ENCODE measurements at places on chromosomes 16 and 17. TPM values are rescaled to one million over a fixed set of nuclear protein-coding genes. Genes with fewer than 3 reads are reported as not detected.

CDH1 gene
- 0.48 TPM for total RNA-seq

G6PC3 gene
- 106 TPM for total RNA-seq

GRCh38 chr17:70184770-70185169 is 15.4 kb downstream of the KCNJ2 start:
- H3K4me1 ChIP-seq, result peaks cover 10% of the 10 kb centered on the region
- no peak overlapping the region for H3K27ac ChIP-seq
- H3K36me3 ChIP-seq, result no peaks in the 10 kb centered on the region
- DNase-seq, result peak; percentile 41
- H3K27me3 ChIP-seq, result peaks cover 2% of the 10 kb centered on the region
- H3K4me3 ChIP-seq, result no peak overlapping the region

- no peak overlapping the region for H3K4me3 ChIP-seq
- peaks cover 12% of the 10 kb centered on the region for H3K4me1 ChIP-seq
- H3K36me3 ChIP-seq, result peaks cover 21% of the 10 kb centered on the region
- peak overlapping the region; percentile 13 for H3K27ac ChIP-seq
- no peaks in the 10 kb centered on the region for H3K27me3 ChIP-seq
- peak; percentile 62 for DNase-seq
These were observed 60.0 kb upstream of the CHMP6 start for GRCh38 chr17:80931421-80932265.

DNA sequence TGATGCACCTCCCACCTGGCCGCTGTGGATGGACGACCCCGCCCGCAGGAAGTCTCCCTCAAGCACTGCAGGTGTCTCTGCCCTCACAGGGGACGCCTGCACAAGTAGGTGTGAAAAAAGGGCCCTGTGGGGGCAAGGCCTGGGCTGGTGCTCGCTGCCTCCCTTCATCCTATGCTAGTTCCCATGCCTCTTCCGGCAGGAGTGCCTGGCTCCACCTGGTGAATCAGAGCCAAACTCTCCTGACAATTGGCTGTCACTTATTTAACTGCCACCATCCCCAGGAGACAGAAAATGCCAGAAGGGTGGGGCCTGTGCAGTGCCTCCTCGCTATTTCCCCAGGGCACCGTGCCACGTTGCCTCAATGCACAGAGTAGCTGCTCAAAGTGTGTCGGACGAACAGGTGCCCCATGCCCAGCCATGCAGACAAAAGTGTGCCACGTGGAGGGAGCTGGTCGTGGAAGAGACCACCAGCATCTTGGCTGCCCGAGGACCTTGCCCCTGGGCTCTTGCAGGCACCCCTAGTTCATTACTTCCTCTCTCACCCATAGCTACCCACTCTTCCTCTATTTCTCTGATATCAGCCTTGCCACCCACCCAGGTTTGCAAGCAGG is 170.7 kb downstream of the SEC14L1 start:
- H3K27ac ChIP-seq, result no peak overlapping the region
- H3K4me1 ChIP-seq, result peaks cover 52% of the 10 kb centered on the region
- DNase-seq, result no peak
- H3K4me3 ChIP-seq, result no peak overlapping the region
- peaks cover 4% of the 10 kb centered on the region for H3K27me3 ChIP-seq

DNA sequence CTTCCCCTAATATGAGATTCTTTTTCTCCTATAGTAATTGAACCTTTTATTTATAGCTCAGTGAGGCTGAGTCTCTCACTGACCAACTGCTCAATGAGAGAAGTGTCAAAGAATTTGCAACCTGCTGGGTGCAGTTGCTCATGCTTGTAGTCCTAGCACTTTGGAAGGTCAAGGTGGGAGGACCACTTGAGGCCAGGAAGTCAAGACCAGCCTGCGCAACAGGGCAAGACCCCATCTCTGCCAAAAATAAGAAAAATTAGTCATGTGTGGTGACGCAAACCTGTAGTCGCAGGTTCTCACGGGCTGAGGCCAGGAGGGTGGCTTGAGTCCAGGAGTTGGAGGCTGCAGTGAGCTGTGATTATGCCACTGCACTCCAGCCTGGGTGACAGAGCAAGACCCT is 30.9 kb upstream of the CRYBA1 start:
- no peak overlapping the region for H3K4me3 ChIP-seq
- H3K4me1 ChIP-seq, result peaks cover 46% of the 10 kb centered on the region
- no peaks in the 10 kb centered on the region for H3K36me3 ChIP-seq
- no peak overlapping the region for H3K27ac ChIP-seq
- DNase-seq, result no peak
- peaks cover 4% of the 10 kb centered on the region for H3K27me3 ChIP-seq

DNA sequence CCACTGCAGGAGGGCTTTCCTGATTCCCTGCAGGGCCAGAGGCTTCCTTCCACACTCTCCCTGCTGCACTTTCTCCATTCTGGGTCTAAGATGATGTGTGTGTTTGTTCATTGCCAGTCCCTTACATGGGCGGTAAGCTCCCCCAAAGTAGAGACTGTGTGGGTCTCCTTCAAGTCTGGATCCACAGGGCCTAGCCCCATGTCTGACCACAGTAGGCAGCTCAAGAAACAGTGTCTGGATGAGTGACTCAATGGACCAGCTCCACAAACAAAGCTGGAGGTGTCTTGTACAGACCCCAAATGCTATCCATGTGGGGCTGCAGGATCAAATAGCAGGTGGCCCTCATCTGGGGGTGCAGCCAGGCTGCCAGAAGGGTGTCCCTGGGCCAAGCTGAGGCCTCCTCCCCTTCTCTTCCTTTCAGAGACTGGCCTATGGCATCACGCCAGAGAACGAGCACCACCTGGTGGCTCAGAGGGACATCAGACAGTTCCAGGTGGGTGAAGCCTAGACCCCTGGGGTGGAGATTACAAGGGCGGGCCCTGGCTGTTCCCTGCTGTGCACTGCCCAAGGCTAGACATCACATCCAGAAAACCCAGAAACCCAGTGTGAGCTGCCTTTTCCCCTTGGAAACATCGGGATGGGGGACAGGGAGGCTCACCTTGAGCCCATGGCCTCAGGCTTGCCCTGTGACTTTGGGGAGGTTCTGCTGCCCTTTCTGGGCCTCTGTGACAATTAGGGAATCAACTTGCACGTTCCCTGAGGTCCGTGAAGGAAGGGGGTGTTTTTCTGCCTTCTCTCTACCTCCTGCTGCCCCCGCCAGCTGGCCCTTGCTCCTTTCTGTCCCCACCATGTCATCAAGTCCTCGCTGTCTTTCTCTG is 45.9 kb downstream of the SLC6A2 start:
- peaks cover 8% of the 10 kb centered on the region for H3K27me3 ChIP-seq
- H3K27ac ChIP-seq, result no peak overlapping the region
- peaks cover 10% of the 10 kb centered on the region for H3K4me1 ChIP-seq
- H3K4me3 ChIP-seq, result no peak overlapping the region

DNA sequence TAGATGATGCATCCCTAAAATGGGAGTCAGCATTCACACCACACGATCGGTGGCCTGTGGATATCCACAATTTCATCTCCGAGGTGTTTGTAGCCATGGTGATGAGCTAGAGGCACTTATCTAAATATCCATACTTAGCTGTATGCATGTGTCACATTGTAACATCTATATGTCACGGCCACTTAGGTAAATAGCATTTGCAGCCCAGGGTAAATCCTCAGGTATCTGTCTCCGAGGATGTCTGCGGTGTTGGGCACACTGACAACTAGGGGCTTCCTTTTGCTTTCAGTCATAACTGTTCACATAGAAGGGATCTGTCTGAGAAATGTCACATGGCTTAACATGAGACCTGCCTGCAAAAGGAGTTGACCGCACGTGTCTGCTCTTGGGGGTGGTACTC is 455.2 kb upstream of the ZFHX3 start:
- no peaks in the 10 kb centered on the region for H3K36me3 ChIP-seq
- no peaks in the 10 kb centered on the region for H3K4me1 ChIP-seq
- no peak overlapping the region for H3K27ac ChIP-seq
- peaks cover 4% of the 10 kb centered on the region for H3K27me3 ChIP-seq

DNA sequence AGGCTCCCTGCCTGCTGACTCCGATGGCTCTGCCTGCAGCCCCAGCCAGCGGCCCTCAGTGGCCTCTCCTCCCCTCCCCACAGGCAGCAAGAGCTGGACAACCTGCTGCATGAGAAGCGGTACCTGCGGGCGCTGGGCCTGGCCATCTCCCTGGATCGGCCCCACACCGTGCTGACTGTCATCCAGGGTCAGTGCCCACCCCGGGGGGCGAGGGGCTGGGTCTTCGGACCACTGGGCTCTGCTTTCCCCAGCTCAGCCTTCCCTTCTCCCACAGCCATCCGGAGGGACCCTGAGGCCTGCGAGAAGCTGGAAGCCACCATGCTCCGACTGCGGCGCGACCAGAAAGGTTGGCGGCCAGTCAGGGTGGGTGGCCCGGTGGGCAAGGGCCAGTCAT is 3.4 kb downstream of the NOXO1 start:
- peaks cover 4% of the 10 kb centered on the region for H3K4me1 ChIP-seq
- H3K4me3 ChIP-seq, result no peak overlapping the region
- peaks cover 8% of the 10 kb centered on the region for H3K27me3 ChIP-seq
- H3K36me3 ChIP-seq, result no peaks in the 10 kb centered on the region
- H3K27ac ChIP-seq, result no peak overlapping the region

DNA sequence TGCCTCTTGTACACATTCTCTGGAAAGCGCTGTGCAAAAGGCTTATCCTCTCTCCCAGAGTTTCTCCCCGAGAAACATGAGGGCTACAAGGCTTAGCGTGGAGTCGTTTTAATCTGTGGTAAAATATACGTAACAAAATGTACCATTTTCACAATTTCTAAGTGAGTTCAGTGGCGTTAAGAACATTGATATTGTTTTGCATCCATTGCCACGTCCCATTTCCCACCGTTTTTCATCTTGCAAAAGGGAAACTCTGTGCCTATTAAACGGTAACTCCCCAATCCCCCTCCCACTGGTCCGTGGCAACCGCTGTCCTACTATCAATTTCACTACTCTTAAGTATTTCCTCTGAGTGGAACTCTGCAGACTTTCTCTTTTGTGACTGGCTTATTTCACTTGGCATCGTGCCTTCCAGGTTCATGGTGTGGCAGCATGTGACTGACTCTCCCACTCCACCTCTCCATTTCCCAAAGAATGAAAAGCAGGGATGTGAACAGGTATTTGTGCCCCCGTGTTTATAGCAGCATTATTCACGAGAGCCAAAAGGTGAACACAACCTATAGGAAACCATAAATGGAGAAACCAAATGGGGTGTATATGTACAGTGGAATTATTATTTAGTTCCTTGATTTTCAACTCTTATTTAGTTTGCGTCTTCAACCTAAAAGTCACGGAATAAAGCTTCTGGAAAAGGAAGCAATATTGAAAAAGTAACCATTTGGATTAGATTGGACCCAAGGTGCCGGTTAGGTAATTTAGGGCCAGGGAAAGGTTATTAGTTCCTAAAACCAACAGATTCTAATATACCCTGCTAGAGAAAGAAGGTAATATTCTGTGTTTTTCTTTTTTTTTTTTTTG is 1.1 kb upstream of the USP32 start:
- H3K27ac ChIP-seq, result peak overlapping the region; percentile 99
- no peaks in the 10 kb centered on the region for H3K36me3 ChIP-seq
- no peaks in the 10 kb centered on the region for H3K27me3 ChIP-seq
- DNase-seq, result peak; percentile 18
- H3K4me3 ChIP-seq, result peak overlapping the region; percentile 91
- H3K4me1 ChIP-seq, result peaks cover 29% of the 10 kb centered on the region

- DNase-seq, result no peak
- H3K4me1 ChIP-seq, result peaks cover 48% of the 10 kb centered on the region
- peak within 1 kb of the TSS; percentile 30 for H3K27ac ChIP-seq
- H3K4me3 ChIP-seq, result peak within 1 kb of the TSS; percentile 22
- H3K27me3 ChIP-seq, result peaks cover 35% of the 10 kb centered on the region
- peaks cover 8% of the 10 kb centered on the region for H3K36me3 ChIP-seq
These were observed at the start of gene LASP1NB for GRCh38 chr17:38925263-38925995. Gene LASP1NB, plus strand, starts transcription at chr17:38925614.

DNA sequence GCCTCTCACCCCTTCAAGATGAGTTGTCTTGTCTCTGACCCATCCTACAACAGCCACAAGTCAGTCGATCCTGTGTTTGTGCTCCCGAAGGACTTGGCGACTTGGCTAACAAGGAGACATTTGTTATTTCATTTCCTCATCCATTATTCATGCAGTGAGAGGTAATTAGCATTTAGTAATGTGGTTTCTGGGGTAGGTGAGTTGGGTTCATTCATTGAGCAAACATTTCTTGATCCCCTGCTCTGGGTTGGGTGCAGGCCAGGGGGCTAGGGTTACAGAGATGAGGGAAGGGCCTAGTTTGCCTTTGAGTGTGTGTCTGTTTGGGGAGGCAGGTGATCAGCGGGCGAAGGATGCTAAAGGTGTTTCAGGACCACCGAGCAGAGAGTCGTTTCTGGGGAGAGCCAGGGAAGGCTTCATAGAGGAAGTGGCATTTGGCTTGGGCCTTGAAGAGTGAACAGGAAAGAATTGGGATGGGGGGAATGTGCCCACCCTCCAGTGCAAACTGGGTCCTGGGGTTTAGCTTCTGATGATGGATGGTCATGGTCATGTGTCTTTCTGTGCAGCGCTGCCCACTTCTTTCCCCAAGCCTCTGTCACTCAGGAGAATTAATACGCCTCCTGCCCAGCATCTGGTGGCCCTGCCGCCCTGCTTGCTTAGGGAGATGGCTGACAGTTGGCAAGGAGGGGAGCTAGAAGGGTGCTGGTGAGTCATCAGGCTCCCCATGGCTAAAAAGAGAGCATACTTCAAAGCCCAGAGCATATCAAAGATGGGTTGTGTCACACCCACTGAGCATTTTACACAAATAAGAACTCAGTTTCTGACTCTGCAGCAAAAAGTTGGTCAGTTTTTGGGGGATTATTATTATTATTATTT is 38.5 kb downstream of the MSI2 start:
- peaks cover 35% of the 10 kb centered on the region for H3K36me3 ChIP-seq
- peak overlapping the region; percentile 89 for H3K27ac ChIP-seq

Data from HFFc6 (cell line).